Renal pelvis (tissue), 12 donors: ENCODE measurements at places on chromosomes 4 and X. TPM values are rescaled to one million over a fixed set of nuclear protein-coding genes. Genes with fewer than 3 reads are reported as not detected.

- no peak for DNase-seq
Measured at GRCh38 chrX:110569506-110569905, 210.9 kb downstream of the RTL9 start.

VEGFC gene
- polyA plus RNA-seq = 14.8 TPM

NIPAL1 gene
- 10.5 TPM for polyA plus RNA-seq

DNA sequence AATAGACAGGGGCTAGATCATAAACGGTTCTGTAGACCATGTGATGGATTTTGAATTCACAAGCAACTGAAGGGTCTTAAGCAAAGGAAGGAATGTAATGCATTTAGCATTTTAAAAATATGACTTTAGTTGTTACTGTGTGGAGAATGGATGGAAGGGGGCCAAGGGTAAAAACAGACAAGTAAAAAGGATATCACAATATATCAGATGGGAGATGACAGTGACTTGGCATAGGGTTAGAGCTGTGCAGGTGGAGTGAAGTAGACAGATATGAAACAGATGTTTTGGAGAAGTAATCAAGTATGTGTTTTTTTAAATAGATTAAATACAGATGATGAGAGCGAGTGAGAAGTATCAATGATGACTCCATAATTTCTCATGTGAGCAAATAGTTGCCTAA lies 1116.0 kb upstream of the TENM3 start:
- no peak for DNase-seq

DNA sequence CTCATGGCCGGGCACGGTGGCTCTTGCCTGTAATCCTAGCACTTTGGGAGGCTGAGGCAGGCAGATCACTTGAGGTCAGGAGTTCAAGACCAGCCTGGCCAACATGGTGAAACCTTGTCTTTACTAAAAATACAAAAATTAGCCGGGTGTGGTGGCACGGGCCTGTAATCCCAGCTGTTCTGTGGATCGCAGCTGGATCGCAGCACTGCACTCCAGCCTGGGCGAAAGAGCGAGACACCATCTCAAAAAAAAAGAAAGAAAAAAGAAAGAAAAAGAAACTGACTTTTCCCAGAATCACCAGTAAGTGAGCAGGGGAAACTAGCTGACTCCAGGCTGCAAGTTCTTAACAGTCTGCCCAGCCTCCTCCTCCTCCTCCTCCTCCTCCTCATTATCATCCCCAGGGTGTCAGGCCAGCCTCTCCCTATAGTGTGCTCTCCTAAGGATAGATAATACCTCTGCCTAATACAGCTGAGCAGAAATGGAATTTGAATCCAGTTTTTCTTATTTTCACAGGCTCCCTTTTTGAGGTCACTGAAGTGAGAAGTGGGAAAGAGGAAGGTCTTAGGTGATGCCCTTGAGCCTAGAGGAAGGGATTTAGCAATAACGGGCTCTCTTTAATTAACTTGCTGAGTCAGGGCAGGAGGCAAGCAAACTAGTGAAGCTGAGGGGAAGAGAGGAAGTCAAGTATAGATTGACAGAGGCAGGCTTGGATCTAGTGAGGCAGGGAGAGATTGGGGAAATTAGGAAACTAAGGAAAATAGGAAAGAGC lies 11.8 kb upstream of the ELF2 start:
- no peak for DNase-seq

- DNase-seq = peak; percentile 84
Measured at GRCh38 chr4:2393353-2394270, 24.8 kb downstream of the ZFYVE28 start.
